ENCODE measurements at places on chromosomes 4 and X.

DNA sequence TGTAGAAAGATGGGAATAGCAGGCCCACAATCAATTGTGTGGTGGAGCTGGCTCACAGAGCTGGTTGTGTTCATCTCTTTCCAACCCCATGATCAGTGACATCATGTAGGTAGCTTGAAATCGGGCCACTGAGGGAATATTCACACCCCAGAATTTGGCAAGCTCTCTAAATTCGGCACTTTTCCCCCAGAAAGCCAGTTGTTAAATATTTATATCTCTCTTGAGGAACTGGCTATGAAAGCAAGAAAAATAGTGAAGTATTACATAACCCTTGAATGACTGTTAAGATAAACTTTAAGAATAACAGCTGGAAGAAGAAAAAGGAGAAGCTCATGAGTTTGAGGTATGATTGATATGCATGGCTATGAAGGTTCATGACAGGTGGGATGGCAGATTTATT is 38.9 kb downstream of the GPRIN3 start:
- no peak for DNase-seq

DNA sequence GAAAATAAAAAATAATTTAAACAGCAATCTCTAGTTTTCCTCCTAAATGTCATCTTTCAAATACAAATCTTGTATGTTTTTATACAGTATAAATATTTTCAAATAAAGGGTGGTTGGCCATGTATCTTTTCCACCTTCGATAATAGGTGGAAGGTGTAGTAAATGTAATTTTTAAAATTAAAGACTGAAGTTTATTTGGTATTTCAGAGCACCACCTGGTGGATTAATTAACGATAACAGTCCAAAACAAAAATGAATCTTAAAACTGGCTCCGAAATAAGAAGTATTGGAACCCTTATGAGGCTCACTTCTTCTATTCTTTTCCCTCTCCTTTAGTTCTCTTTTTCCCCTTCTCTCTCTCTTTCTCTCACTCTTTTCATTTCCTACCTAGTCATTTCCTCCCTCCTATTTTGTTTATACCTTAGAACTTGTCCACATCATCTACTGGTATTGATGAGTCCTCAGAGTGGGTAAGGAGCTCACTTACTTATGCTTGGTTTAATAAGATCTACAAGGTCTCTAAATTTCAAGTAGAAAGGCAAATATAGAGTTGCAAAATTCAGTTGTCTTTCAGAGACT is 82.9 kb upstream of the EXOC1L start:
- DNase-seq = no peak

DNA sequence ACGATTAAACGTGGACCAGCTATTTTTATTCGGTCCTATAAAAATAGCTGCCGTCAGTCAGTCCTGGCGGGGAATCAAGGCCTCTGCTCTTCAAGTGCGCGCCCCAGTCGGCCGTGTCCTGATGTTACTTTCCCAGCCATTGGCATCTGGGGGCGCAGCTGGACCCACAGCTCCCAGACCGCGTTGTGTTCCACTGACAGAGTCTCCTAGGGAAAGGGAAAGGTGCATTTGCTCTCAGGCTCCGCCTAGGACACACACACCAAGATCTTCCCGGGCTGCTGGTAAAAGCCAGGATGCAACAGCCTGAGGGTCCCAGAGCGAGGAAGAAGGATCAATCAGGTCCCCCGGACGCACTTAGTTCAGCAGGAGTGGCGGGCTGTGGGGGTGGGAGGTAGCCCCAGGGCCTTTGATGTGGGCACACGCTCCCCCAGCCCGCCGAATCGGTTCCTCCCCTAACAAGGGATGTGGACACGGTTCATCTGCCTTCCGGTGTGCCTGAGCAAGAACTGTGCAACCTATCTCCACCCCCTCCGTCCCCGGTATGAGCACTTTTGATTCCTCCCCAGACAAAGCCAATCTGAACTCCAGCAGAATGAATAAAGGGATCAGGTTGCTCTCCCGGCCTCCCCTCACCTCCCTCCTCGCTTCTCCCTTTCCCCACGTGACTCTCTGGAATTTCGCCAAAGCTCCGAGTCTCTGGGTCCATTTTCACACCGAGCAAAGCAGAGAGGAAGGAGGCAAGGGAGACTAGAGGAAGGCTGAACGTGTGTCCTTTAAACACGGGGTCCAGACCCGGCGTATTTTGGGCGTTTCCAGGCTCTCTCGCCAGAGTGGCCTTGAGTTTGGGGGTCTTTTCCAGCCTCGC is 626 bp upstream of the FRAS1 start:
- DNase-seq = no peak

- no peak for DNase-seq
These were observed 38.9 kb downstream of the RGS12 start for GRCh38 chr4:3331511-3332394.

- DNase-seq = no peak
These were observed 19.4 kb downstream of the BMP3 start for GRCh38 chr4:81049907-81050306.

DNA sequence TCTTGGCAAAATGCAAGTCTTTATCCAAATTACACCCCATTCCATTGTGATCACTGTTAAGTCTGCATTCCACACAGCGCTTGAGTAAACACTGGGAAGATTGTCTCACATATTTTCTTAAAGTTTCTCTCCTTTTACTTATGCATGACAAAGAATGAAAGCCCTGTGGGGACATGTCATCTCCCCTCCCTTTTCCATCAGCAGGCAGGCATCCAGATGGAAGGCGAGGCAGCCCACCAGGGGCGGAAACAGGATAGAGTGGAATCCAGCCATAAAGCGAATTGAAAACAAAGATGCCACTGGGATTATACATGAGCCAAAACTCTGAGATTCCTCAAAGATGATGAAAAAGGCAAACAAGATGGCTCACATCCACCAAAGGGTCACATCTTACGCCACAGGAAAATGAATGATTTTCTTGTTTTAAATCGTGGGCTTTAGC is 78.2 kb downstream of the AFAP1 start:
- no peak for DNase-seq

DNA sequence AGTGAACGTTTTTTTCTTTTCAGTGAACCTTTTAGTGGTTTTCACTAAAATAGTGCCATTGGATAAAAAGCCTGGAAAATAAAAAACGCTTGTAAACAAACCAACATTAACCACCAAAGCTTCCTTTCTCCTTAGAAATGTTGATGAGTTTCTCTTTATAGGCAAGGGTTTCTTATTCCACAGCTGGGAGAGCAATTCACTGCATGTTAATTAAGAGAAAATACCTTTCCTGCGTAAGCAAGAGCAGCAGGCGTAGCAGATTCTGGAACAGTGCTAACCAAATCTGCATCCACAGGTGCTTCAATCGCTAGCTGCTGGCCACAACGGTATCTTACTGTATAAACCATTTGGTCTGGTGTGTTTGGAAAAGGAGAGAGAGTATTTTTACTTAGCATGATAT is 13.3 kb upstream of the AASDH start:
- no peak for DNase-seq

- no peak for DNase-seq
These were observed 76.4 kb downstream of the TBC1D19 start for GRCh38 chr4:26660261-26660660.

DNA sequence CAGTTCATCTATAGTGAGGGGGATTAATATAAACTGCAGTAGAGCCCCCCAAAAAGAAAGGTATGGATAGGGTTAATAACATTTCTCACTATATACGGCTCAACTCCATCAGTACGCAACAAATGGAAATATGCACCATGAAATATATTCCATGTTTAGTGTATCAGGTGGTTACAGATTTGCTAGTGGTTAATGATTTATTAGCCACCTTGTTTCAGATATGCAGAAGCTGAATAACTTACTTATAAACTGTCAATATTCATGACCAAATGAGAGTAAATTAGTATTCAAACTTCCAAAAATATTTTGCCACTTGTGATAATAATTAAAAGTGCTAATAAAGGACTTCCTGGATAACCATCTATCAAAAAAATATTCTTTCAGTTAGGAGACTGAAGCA is 14.8 kb downstream of the AMTN start:
- DNase-seq = no peak

DNA sequence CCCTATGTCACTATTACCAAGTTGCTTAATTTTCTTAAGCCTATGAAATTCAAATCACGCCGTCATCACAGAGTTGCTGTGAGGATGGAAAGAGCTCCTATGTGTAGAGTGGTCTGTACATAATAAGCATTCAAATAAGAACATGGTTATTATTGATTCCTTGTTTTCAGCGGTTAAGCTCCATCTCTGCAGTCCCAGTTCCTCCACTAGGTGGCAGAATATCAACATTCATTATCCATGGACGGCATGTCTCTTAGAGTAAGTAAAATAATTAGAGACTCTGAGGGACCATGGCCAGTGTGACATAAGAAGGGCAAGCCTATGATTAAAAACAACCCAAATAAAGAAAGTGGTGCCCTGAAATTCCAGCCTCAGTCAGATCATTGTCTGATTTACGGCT is 132.5 kb upstream of the NHS start:
- no peak for DNase-seq
